ENCODE measurements at places on chromosomes 13 and 19.
A peak's percentile ranks its signal among the peaks of the same experiment; 100 is the strongest.

- no peak for DNase-seq
Observed at GRCh38 chr19:6032381-6032780, 54.4 kb upstream of the RANBP3 start.

- no peak for DNase-seq
Observed at GRCh38 chr13:33015791-33016323, 366 bp upstream of the KL start.

- DNase-seq, result no peak
Observed at GRCh38 chr19:38686530-38686888, 39.1 kb downstream of the ACTN4 start.

- DNase-seq, result no peak
Observed at GRCh38 chr13:43514311-43514710, 272.5 kb downstream of the ENOX1 start.

DNA sequence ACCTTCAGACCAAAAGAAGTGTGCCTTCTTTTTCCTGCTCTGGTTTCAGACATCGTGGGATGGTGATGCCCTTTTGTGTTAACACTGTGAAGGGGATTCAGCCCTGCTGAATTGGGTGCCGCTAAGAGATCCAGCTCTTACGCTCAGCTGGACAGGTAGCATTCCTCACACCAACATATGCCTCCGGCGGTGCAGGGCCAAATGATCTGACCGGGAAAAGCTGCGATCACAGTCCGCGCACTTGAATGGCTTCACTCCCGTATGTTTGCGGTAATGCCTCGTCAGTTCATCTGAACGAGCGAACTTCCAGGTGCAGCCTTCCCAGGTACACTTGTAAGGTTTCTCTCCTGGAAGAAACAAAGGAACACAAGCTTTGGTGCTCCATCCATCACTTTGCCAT lies 438.9 kb downstream of the KLF12 start:
- DNase-seq, result no peak

- no peak for DNase-seq
Observed at GRCh38 chr19:30385666-30386065, 13.5 kb downstream of the ZNF536 start.

DNA sequence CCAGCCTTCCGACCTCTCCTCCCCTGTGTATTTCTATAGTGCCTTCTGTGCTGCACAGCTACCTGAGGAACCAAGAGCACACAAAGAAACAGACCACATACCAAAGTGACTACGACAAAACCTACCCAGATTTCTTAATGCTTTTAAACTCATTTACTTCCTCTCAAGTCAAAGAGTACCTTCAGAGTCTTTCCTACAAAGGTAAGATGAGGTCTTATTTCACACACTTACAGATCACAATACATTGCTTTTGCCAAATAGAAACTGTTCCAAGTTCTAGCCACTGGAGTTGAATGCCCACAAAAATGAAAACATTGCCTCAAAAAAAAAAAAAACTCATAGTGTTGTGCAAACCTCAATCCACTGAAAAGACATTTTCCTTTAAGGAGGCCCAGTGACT lies 36.4 kb downstream of the TEX26 start:
- DNase-seq, result no peak

GRCh38 chr13:78623132-78623531 lies 19.8 kb upstream of the POU4F1 start:
- no peak for DNase-seq

- DNase-seq, result peak; percentile 15
Observed at GRCh38 chr13:35472323-35472881, 4.1 kb downstream of the MAB21L1 start.

DNA sequence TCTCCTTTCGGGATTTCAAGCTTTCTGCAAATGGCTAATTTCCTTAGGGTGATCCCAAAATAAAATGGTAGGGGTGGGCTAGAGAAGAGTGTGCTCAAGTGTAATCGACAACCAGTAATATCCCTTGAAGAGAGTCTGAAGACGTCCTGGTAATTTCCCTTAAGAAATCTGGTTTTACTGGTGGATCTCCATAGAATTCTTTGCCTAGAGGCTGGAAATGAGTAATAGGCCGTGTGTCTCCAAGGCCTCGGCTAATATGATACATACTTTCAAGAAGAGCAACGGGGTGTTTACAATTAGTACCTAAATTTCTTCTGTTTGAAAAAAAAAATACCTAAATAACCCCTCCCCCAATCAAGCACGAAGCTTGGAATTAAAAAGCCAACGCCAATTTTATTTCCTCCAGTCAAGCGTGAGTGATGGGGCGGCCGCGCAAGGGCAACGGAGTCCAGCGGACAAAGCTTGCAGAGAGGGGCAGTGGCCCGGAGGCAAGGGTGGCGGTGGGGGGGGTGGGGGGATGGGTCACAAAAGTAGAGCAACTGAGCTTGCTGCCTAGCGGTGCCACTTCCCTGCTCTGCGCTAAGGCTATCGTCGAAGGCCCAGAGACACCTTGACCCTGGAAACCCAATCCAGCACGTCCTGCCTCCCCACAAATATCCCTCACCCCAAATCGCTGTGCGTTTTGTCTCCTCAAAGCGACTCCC lies 7.8 kb downstream of the SOX21 start:
- no peak for DNase-seq

- peak; percentile 62 for DNase-seq
Observed at GRCh38 chr19:5154129-5154798, 185.4 kb downstream of the KDM4B start.
